ENCODE measurements at places on chromosomes 5 and 9. TPM values are rescaled to one million over a fixed set of nuclear protein-coding genes. Genes with fewer than 3 reads are reported as not detected.

Gene CEMIP2
- polyA plus RNA-seq, result 13.6 TPM

- DNase-seq, result no peak
These were observed 5.5 kb downstream of the C7 start for GRCh38 chr5:40914835-40915234.

GRCh38 chr5:135129307-135129706 is 95.3 kb upstream of the PITX1 start:
- no peak for DNase-seq

Gene NIM1K
- polyA plus RNA-seq, result 0.45 TPM

- DNase-seq, result peak; percentile 77
These were observed at the start of gene LHFPL2 for GRCh38 chr5:78648359-78649210. Gene LHFPL2 (minus strand): TSS chr5:78648772. CDS start chr5:78510213, 138,559 bp downstream.

Gene PRDM9
- not detected for polyA plus RNA-seq

DNA sequence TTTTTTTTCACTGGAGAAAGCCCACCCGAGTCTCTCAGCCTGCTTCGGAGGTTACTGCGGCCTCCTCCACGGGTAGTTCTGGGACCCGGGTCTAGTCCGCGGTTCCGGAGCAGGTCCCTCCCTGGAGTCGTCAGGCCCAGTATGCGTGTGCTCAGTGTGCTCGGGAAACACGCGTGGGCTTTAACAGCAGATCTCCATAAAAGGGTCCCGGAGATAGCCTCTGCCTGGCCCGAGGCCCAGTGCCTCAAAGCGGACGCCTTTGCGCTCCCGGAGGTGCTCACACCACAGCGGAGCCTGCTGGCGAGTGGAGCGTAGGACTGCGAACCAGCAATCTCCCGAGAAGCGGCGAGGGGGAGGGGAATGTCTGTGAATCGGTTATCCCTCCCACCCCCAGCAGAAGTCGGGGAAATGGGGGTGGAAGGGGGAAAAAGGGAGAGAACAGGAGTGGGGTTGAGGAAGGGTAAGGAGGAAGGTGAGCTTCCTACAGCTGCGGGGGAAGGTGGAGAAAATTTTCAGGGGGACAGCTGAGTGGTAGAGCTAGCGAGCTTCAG is 28.7 kb downstream of the CDKN2A start:
- DNase-seq, result peak; percentile 84

Gene PCA3
- not detected for polyA plus RNA-seq

GRCh38 chr5:34865091-34865490 is 26.1 kb downstream of the TTC23L start:
- DNase-seq, result no peak

GRCh38 chr5:126921241-126922091 is 108.9 kb downstream of the MARCHF3 start:
- no peak for DNase-seq

DNA sequence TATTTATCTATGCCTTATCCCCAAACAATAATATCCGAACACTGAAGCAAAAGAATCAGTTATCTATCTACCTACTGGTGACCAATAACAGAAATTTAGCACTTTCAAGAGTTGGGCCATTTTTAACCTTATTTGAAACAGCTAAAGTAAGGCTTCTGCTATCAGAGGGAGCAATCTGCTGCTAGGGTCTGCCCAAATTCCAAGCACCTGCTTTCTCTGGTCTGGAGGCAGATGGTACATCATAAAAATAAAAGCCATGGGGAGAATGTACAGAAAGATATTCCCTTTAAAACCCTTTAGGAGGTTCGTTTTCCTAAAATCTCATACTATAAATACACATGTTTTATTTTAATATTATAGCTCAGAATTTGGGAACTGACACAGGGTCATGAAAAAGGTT is 37.7 kb upstream of the ARSB start:
- DNase-seq, result no peak

GRCh38 chr9:17116400-17116837 is 18.4 kb upstream of the CNTLN start:
- DNase-seq, result no peak

DNA sequence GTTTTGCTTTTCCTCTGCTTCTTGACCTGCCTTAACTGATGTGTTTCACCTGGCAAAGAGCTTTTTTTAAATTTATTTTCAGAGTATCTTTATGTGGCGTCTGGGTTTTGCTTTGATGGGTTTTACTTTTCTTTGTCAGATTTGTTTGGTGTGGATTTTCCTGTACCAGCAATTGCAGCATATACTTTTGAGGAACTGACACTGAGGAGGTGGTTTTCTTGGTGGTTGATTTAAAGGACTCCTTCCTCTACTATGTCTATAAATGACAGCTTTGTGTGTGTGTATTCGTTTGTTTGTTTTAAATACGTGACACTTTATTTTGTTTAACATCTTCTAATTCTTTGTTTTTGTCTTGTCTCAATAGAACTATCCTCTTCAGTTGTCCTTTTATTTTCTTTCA is 1071.9 kb upstream of the ARRDC3 start:
- no peak for DNase-seq

GRCh38 chr5:148107608-148108007 is 43.8 kb downstream of the SPINK5 start:
- no peak for DNase-seq

Gene ORM2
- 4.9 TPM for polyA plus RNA-seq

DNA sequence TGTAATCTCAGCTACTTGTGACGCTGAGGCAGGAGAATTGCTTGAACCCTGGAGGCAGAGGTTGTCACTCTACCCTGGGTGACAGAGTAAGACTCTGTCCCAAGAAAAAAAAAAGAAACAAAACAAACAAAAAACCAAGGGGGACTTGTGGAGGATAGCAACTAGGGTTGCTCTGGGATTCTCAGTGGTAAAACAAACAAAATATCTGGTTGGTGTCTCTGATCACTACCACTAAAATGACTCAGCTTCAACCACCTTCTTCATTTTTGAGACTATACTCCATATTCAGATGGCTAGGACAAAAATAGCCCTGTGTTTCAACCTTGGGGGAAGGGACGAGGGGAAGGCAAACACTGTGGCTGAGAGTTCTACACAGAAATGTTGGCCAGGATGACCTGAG is 110.3 kb downstream of the ARRDC3 start:
- DNase-seq, result no peak

Gene DDX4
- not detected for polyA plus RNA-seq

Data from stomach (tissue), 19 donors.